ENCODE measurements at places on chromosomes 11 and 22.

DNA sequence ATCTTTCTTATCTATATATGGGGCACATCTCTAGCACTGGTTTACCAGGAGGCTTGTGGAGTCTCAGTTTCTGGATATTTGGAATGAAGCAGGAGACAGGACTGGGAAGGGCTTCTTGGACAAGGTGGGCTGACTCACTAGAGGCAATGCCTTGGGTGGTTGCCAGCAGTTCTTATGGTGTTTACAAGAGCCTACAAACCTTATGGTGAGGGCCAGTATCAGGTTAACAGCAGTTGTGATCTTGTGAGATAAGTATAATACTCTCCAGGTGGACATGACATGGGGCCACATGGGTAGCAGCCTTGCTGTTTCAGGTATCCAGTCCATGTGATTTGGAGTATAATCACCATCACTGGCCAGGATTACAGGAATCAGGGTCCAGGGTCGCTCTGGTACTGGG, 10.2 kb downstream of the FUT4 start:
- DNase-seq: no peak

DNA sequence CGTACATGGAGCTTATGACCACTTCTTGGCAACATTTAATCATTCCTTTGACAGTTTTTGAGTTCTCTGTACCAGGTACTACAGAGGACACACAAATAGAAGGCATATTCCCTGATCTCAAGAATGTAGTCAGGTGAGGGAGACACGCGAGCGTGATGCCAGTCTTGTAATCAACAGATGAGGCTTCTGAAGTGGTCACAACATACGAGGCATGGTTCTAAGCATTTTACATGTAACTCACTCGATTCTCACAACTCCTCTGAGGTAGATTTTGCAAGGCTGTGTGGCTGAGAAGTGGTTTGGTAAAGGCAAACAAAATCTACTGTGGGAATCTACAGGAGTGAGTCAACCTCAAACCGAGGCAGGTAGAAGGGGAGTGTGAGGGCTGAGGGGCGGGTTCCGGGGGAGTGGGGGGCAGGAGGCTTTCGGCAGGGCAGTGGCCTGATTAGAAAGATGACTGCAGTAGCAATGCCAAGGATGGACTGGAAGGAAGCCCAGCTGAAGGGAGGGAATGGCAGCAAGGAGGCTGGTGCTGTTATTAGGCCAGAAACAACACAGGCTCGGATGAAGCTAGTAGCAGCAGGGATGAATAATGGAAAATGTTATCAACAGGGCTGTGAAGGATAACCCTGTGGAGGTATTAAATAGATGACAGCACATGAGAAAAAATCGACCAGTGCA, 63.8 kb downstream of the ST14 start:
- no peak for DNase-seq

GRCh38 chr11:34397120-34397519, 39.3 kb upstream of the ABTB2 start:
- no peak for DNase-seq

DNA sequence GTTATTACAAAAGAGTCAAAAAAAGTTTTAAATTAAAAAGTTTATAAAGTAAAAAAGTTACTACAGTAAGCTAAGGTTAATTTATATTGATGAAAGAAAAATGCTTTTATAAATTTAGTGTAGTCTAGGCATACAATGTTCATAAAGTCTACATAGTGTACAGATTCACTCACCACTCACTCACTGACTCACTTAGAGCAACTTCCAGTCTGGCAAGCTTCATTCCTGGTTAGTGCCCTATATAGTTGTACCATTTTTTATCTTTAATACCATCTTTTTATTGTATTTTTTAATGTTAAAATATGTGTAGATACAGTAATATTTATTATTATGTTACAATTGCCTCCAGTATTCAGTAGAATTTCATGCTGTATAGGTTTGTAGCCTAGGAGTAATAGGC, 2.6 kb upstream of the MMP10 start:
- DNase-seq: no peak

DNA sequence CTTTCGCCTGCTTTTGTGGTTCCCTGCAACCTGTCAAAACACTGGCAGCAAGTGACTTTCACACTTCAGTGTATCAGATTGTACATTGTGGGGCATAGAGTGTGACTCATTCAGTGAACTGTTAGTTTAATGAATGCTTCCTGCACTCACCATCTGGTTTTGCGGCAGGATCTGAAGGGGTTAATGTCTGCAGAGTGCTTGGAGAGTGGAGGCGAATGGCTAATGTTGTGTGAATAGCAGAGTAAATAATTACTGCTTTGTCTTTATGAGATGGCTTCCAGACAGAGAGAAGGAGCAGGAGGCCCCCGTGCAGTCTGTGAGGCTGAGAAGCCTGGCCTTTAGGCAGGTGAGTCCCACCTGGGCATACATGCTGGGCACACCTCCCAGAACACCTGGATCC, 454.3 kb upstream of the KIRREL3 start:
- no peak for DNase-seq

GRCh38 chr11:114193730-114194679, 102.2 kb upstream of the NNMT start:
- DNase-seq: no peak

DNA sequence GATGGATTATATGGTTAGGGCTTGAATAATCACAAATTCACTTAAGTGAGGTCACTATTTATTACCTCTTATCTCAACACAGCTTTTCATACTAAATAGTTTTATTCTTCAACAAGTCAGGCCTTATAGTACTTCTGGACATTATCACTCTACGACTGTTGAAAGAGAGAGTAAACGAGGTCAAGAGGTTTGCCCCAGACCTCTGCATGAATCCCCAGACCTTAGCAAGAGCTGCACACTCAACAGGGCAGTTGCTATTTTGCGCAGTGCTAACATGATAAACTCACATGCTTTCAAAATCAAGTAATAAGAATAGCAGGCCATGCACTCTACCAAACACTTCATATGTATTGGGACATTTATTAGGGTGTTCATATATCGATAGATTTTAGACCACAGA, 60.5 kb downstream of the DDI1 start:
- no peak for DNase-seq

DNA sequence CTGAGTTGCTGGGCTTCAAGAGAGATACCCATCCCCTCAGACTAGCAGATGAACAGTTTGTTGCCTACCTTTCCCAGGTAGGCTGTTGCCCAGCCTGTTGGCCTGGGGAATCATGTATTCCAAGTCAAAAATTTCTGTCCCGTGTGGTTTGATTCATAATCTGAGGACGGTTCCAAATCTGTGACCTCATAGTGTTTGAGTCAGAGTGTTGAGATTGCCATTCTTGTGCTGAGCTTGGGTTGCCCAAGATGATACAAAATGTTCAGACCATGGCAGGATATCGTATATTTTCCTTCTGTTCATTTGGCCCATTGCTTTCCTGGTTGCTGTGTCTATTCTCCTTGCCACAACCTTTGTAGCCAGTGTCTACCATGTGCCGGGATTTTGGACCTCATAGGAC, 64.3 kb downstream of the CYB5R2 start:
- no peak for DNase-seq

- no peak for DNase-seq
Observed at GRCh38 chr11:65611758-65612603, 2.0 kb downstream of the MAP3K11 start.

GRCh38 chr11:35316161-35316560, 103.2 kb downstream of the SLC1A2 start:
- no peak for DNase-seq

DNA sequence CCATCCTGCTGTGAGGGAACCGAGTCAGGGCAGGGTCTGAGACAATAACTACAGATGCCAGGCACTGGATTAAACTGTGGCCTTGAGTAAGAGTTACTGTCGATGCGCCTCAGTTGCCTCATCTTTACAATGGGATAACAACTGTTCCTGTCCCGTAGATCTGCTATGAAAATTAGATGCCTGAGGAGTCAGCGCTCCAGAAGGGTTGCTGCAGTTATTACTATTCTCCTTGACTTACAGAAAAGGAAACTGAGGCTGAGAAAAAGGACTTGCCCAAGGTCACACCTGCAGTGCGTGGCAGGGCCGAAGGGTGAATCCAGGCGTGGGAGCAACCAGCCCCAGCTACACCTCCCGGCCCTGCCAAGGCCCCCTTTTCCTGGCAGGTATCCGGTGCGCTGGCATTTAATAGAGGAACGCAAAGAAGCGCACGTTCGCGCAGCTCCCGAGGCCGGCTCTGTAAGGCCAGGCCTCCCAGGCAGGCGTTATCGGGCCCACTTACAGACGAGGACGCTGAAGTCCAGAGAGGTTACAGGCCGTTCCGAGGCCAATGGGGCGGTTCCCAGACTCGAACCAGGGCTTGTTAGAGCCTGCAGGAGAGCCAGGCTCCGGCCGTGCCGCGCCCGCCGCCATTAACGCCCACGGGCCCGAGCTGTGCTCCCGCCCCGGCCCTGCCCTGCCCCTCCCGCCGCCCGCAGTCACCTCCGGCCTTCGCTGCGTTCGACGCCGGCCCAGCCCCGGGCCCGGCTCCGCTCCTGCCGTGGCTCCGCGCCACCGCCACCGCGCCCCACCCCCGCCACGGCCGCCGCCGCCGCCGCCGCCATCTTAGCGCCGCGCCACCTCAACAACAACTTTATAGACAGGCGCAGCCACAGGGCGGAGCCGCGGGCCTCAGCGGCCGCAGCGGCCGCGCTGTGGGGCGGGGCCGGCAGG, at the start of gene C11orf68:
Gene C11orf68 (minus strand): TSS at position 852 of the 930 bp plus-strand sequence. CDS start 31 bp downstream, at position 821.
- DNase-seq: no peak

DNA sequence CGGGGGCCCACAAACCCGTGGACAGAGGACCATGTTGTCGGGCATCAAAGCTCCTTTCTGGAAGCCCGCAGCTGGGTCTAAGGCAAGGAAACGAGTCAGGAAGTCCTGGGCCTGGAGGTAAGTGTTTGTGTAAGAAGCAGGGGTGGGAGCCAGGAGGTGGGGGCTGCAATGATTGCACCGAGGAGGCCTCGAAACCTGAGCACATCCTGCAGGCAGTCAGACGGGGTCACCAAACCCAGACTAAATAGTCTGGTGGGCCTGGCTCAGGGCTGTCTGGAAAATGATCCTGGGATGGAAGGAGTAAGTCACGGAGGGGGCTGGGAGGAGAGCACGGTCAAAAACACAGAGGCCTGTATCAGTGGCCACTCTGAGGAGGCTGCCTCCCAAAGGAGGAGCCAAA, 539.2 kb downstream of the MN1 start:
- no peak for DNase-seq

- DNase-seq: no peak
Observed at GRCh38 chr11:28702450-28702790, 594.2 kb downstream of the METTL15 start.

DNA sequence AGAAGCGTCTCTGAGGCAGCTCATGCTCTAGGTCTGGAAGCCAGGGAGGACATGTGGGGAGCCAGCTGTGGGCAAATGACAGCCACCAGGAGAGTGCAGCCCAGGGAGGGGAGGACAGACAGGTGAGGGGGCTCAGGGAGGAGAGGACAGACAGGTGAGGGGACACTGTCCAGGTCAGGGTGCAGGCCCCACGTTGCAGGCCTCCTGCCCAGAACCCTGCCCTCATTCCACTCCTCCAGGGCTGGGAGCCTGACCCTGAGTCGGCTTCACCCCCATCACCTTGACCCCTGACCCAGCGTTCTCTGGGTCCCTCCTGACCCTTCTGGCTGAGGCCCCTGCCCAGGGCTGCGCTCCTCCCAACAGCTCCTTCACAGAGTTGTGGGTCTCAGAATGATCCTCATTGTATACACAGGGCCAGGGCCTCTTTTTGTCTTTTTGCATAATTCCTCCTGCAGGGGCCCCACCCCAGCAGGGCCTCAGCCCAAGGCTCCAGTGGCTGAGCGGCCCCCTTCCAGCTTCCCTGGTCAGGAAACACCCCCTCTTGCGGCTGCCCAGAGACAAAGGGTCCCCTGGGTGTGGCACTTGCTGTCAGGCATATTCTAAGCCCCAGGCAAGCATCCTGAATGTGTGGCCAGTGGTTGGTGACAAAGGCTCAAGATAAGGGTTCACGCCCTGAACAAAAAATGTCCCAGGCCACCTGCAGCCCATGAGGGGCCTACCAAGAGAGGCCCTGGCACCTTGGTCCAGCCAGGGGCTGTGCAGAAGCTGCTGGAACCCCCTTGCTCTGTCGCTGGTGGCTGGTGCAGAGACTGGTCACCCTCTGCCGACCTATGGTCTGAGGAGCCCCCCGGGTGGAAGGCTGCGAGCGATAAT, 853.0 kb downstream of the BRD1 start:
- no peak for DNase-seq

- no peak for DNase-seq
Observed at GRCh38 chr11:66727282-66728037, 1.6 kb downstream of the SPTBN2 start.

DNA sequence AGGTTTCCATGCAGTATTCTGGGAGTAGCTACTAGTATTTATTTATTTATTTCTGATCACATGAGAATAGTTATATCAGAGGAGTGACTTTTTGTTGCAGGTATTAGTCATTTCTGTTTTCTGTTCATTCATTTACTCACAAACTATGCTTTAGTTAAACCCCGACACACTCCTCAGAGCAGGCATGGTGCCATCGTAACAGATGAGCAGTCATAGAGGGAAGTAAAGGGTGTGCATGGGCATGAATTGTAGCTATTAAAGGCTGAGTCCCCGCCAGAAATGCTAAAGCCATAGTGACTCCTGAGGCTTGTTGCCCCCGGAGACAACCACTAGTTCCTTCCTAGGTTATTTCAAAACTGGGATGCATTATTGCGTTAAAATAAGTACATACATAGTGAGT, 10.6 kb downstream of the JHY start:
- no peak for DNase-seq

- DNase-seq: no peak
Observed at GRCh38 chr11:9688716-9689511, 25.0 kb downstream of the SWAP70 start.

GRCh38 chr11:87263979-87264378, 226.2 kb downstream of the TMEM135 start:
- DNase-seq: no peak

- DNase-seq: no peak
Observed at GRCh38 chr11:134072844-134073243, 4.0 kb downstream of the JAM3 start.

DNA sequence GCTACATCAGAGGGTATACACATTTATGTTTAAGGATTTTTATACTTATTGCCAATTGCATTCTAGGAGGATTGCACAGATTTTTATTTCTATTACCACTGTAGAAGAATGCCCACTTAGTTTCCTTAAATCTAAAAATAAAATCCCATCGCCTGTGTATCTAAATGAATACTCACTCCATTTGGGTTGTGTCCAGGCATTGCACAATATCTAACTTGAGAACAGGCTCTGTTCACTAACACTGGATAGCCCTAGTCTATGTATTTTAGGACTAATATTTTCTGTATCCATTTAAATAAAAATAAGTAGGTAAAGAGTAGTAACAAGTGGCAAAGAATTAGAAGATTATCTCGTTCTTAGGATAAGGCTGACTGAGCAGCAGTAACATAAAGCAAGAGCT, 4.1 kb downstream of the C11orf52 start:
- no peak for DNase-seq

DNA sequence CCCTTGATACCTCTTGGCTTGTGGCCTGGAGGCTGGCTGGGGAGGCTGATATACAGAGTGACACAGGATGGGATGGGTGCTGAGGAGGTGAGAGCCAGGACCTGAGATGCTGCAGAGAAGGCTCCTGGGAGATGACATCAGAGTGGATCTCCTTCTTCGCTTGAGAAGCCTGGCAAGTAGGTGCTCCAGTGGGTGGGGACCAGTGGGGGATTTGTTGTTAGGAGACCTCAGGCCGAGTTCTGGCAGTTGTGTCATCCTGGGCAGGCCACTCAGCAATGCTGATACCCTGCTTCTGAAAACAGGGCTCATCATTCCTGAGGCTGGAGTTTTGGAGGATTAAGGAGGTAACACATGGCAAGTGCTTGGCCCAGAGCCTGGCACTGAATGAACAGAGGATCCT, 1.9 kb upstream of the NDUFV1 start:
- no peak for DNase-seq

- peak; percentile 70 for DNase-seq
Observed at GRCh38 chr11:119094816-119095065, 6.9 kb downstream of the DPAGT1 start.

All from neuronal stem cell (in vitro differentiated cells).